Stimulated activated CD8-positive, alpha-beta memory T cell treated with anti-CD3 and anti-CD28 coated beads, Interleukin-7, amount 100 ng/mL, for 48 hours (primary cell): ENCODE measurements at places on chromosomes 16 and 17.

- DNase-seq = no peak
Observed at GRCh38 chr17:1005361-1005946, 8.5 kb downstream of the TIMM22 start.

- no peak for DNase-seq
Observed at GRCh38 chr17:40112191-40112711, 9.5 kb upstream of the MSL1 start.

DNA sequence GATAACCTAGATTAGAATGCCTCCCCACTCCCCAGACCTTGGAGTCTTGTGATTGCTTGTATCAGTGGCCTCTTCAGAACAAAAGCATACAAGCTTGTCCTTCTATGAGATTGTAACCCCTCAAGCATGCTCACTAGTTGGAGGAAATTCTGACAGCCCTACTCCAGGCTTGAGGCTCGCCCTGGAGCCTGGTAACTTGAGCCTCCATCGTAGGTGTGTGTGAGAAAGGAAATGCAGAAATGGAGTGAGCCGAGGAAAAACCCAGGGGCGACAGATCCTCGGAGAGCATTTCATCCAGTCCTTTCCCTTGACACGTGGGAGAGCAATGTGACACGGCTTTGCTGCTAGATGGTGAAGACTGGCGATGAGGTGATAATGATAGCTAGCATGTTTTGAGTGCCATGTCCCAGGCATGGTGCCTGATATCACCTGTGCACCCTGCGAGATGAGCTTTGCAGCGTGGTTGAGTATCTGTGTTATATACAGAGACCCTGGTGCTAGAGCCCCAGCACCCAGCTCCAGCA is 31.2 kb downstream of the GNAO1 start:
- no peak for DNase-seq

GRCh38 chr16:35173295-35173694 is 1713.9 kb downstream of the TP53TG3F start:
- no peak for DNase-seq

GRCh38 chr17:9860851-9861250 is 35.1 kb downstream of the GLP2R start:
- DNase-seq = no peak
